ENCODE measurements at places on chromosomes 13 and 19.

- DNase-seq = no peak
Measured at GRCh38 chr13:76597868-76598267, 288.3 kb downstream of the KCTD12 start.

GRCh38 chr19:18174983-18175382 lies 1.4 kb downstream of the IFI30 start:
- no peak for DNase-seq

GRCh38 chr19:13629687-13630357 lies 123.5 kb upstream of the CACNA1A start:
- peak; percentile 95 for DNase-seq

DNA sequence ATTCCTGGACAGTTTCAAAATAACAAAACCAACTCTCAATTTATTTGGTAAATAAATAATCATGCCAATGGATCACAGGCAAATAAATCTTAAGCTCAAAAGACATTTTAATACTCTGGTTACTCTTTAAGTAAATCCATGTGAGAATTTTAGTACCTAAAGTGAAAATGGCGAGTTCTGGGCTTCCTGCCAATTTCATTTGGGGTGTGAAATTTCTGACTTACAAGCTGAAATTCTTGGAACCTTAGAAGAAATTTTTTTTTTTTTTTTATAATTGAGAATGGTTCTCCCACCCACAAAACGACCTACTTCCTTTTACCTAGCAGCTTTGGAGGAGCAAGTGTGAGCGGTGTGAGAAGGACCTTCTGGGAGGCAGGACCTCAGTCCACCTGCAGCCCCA lies 354.5 kb upstream of the NBEA start:
- DNase-seq = no peak

- no peak for DNase-seq
Measured at GRCh38 chr13:48220981-48221685, 11.9 kb upstream of the ITM2B start.

GRCh38 chr13:30920162-30920909 lies 12.1 kb upstream of the TEX26 start:
- no peak for DNase-seq

DNA sequence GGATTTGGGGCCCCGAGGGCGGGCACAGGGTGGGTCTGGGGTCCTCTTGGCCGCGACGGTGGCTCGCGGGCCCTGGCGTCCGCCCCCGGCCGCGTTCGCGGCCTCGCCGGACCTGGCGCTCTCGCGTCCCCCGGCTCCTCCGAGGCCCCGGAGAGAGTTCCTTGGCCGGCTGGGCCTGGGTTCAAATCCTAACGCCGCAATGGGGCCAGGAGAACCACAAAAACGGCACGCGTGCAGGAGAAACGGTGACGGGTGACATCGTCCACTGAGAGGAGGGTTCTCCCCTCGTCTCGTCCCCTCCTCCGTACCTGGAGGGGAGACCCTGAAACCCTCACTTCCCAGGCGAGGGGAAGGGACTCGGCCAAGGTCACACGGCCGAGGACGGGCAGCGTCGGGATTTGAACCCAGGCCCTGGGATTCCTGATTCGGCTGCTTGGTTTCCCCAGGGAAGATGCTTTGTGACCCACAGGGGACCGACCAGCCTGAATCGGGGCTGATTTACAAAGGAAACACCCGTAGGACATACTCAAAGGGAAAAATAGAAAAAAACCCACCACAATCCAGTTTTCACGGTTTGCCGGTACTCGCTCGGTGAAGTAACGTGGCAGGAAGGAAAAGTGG lies 624 bp downstream of the SAFB start:
- no peak for DNase-seq

DNA sequence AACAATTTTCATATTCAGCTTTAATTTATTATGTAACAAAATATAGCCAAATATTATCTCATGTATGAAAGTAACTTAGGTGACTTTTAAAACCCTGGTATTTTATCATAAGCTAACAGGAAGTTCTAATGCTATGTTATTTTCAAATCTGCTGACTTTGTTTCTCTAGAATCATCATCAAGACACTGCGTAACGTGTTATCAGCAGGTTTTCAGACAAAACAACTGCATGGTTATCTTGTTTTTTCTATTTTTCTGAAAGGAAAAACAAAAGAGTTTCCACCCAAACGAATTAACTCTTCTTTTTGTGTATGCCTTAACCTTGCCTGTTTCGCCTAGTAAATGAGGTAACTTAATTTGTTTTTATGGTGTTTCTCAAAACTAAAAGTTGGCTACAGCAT lies 156.3 kb downstream of the TBC1D4 start:
- no peak for DNase-seq

GRCh38 chr19:15093001-15093400 lies 11.0 kb downstream of the OR1I1 start:
- DNase-seq = no peak

- peak; percentile 75 for DNase-seq
Measured at GRCh38 chr19:58228585-58229254, at the start of gene ZNF544. ZNF544 (plus strand) TSS chr19:58228914; CDS start chr19:58244024, 15,110 bp downstream.

DNA sequence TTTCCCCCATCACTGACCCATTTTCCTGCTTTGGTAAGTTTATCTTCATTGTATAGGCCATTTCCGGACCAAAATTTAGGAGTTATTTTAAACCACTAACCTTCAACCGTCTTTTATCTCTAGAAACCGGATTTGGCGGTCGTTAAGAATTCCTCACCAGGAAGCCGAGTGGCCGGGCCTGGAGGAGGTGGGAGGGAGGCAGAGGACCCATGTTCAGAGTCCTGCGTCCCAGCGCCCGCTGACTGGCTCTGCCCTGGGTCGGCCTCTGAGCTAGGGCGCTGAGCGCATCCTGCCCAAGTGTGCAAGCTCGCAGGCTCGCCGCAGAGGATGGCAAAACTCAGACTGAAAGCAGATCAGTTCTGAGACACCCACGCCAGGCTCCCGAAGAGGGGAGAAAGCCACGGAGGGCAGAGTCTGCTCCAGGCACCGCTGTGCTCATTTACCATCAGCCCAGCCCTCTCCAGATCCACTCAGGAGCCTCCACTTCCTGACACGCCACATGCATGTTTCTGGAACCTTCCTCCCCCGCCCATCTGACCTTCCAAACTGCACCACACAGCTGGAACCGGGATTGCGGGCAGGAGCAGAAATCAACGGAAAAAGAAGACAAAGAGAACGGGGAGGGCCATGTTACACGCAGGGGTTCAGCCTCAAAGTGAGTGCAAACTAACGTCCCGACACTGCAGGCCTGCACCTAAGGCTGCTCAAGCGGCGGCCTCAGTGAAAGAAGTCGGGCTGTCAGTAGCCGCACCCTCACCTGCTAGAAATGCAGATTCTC lies 8.3 kb downstream of the COL4A1 start:
- DNase-seq = no peak

- no peak for DNase-seq
Measured at GRCh38 chr13:34883396-34883795, 58.7 kb upstream of the NBEA start.

- peak; percentile 13 for DNase-seq
Measured at GRCh38 chr13:49428041-49428763, 15.7 kb downstream of the CAB39L start.

- DNase-seq = peak; percentile 92
Measured at GRCh38 chr13:75685239-75685697, 49.1 kb downstream of the LMO7 start.

- DNase-seq = no peak
Measured at GRCh38 chr19:31364963-31365362, 15.7 kb upstream of the TSHZ3 start.

GRCh38 chr19:35519291-35519690 lies 5.8 kb upstream of the DMKN start:
- DNase-seq = no peak

- no peak for DNase-seq
Measured at GRCh38 chr13:70275841-70276240, 167.6 kb upstream of the KLHL1 start.

DNA sequence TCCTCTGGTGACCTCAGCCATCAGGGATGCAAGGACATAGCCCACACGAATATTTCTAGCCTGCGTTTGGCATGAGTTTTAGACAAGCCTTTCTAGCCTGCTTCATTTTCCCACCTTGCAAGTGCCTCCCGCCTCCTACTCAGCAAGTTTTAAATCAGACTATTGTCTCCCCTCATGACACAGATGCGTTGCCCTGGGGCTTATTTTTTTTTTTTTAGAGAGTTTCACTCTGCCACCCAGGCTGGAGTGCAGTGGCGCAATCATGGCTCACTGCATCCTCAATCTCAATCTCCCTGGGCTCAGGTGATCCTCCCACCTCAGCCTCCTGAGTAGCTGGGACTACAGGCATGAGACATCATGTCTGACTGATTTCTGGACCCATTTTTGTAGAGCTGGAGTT lies 14.6 kb downstream of the GJB2 start:
- DNase-seq = no peak

- DNase-seq = no peak
Measured at GRCh38 chr13:103948426-103948825, 882.2 kb upstream of the SLC10A2 start.

- DNase-seq = no peak
Measured at GRCh38 chr19:38678891-38679494, 31.5 kb downstream of the ACTN4 start.

DNA sequence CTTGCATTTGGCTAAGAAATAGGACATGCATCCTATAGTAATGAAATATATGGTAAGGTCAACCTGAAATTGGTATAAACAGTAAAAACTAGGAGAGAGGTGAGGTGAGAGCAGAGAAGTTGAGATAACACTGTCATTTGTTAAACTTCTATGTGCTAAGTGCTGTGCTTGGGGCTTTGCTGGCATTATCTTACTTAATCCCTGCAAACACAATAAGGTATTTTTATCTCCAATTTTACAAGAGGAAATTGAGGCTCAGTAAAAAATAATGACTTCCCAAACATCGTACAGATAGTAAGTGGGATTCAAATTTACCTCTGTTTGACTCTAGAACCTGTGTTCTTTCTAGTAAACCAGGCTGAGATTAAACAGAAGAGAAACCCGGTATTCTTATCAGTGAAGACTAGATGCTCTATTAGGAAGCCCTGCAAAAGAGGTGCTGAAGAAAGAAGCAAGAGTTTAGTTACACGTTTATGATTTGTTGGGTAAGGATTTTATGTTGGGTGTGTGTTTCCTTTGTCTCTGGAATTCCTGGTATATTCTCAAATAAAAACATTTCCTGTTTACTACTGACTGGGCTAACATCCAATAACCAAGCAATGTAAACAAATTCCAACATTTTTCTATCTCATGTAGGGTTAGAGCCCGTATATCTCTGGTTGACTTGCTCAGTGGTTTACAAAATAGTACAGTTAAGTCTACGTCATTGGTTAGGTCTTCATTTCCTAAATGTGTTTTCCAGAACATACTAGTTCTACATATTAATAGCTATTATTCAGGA lies 137.3 kb upstream of the FNDC3A start:
- peak; percentile 24 for DNase-seq

Measured in HFFc6 (cell line).